ENCODE measurements at places on chromosomes 7 and 10. TPM values are rescaled to one million over a fixed set of nuclear protein-coding genes. Genes with fewer than 3 reads are reported as not detected.
A peak's percentile ranks its signal among the peaks of the same experiment; 100 is the strongest.

- H3K4me1 ChIP-seq: no peaks in the 10 kb centered on the region
- no peak for DNase-seq
- H3K36me3 ChIP-seq: no peaks in the 10 kb centered on the region
- H3K27me3 ChIP-seq: no peaks in the 10 kb centered on the region
These were observed 76.8 kb downstream of the TMEM26 start for GRCh38 chr10:61376377-61376776.

DNA sequence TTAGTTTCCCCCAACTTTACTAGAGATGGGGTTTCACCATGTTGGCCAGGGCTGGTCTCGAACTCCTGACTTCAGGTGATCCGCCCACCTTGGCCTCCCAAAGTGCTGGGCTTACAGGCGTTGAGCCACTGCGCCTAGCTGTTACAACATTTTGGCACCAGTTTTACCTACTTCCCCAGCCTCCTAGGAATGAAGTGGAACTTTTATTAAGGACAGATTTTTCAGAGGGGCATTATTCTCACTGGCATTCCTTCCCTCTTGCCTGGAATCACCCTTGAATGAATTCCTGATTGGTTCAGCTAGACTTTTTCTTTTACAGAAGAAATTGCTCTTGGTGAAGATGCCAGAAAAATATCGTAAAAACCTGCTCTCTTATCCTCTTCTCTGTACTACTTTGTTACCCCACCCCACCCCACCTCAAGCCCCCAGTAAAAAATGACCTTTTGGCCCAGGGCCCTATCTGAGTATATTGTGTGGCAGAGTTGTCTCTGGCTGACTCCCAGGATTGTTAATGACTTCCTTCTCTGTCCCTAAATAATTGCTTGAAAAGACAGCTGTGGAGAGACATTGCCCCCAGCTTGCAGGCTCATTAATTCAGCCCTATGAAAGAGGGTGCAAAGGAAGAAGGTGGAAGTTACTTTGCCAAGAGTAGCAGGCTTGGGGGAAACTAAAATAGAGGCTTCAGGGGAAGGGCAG is 189.6 kb downstream of the AUTS2 start:
- no peak overlapping the region for H3K27ac ChIP-seq
- DNase-seq: no peak
- H3K4me1 ChIP-seq: peaks cover 10% of the 10 kb centered on the region
- H3K27me3 ChIP-seq: no peaks in the 10 kb centered on the region

CYP2E1 gene
- 1.5 TPM for total RNA-seq

- DNase-seq: no peak
- peaks cover 3% of the 10 kb centered on the region for H3K36me3 ChIP-seq
- no peaks in the 10 kb centered on the region for H3K27me3 ChIP-seq
- H3K4me3 ChIP-seq: no peak overlapping the region
- no peaks in the 10 kb centered on the region for H3K4me1 ChIP-seq
These were observed 25.7 kb downstream of the SNX8 start for GRCh38 chr7:2288503-2288902.

DNA sequence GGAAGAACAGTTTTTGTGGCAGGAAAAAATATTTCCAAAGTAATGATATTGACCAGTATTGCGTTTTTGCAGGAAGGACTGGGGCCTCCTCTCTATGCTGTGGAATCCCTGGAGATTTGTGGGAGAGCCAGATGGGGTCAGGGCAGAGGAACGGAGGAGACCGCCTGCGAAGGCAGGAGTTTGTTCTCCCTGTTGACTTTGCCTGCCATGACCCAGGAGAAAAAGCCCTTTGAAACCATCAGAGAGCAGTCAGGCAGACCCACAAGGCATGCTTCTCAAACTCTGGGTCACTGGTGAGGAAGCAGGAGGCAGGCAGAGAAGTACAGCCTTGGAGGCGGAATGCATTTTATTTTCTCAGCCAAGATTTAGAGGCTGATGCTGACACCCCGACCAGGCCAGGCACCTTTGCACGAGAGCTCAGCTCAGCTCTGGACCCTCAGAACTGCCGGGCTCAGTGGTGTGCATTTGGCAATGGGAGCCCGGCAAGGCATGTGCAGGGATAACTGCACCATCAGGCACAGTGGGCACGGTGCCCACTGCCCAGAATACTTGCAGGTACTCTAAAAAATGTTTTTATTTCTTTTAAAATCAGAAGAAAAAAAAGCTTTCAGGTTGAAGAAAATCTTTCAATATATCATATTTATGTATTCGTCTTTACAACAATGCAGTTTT is 410.4 kb downstream of the RPS24 start:
- no peaks in the 10 kb centered on the region for H3K4me1 ChIP-seq
- no peak overlapping the region for H3K27ac ChIP-seq
- H3K27me3 ChIP-seq: no peaks in the 10 kb centered on the region
- no peak overlapping the region for H3K4me3 ChIP-seq

DNA sequence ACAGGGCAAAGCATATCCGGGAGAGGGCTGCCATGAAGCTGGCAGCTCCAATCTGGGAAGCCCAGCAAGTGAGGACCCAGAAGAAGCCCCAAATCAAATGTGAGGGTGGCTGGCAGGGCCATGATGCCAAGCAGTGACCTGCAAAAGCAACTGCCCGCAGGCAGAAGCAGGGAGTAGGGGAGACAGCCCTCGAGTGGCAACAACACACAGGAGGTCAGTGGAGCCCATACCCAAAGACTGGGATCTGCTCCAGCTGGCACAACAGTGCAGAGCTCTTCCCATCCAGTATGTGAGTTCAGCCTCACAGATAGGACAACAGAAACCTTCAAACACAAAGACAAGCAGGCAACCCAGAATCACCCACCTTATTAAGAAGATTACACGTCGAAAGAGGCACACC is 45.0 kb downstream of the GRID1 start:
- no peaks in the 10 kb centered on the region for H3K4me1 ChIP-seq
- no peaks in the 10 kb centered on the region for H3K36me3 ChIP-seq
- DNase-seq: peak; percentile 16
- H3K4me3 ChIP-seq: no peak overlapping the region
- H3K27ac ChIP-seq: no peak overlapping the region
- H3K27me3 ChIP-seq: no peaks in the 10 kb centered on the region

All from upper lobe of left lung (tissue), 6 donors.